ENCODE measurements at places on chromosomes 4 and X.
A peak's percentile ranks its signal among the peaks of the same experiment; 100 is the strongest.

DNA sequence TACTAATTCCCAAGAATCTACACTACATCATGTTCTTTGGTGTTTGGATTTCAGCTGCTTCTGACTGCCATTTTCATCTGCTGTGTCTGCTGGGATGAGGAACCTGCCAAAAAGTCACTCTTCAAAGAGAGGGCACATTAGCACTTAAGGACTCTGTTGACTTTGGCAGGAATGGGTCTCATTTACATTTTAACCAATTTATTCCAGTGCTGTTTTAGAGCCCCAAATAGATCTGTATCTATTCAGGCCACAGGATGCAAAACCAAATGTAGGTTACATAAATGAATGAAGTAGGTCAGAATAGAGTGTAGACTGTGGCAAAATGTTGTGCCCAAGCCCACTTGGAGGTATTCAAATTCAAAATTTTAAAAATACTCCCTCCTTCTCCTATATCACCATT is 14.4 kb downstream of the TXK start:
- DNase-seq: no peak

DNA sequence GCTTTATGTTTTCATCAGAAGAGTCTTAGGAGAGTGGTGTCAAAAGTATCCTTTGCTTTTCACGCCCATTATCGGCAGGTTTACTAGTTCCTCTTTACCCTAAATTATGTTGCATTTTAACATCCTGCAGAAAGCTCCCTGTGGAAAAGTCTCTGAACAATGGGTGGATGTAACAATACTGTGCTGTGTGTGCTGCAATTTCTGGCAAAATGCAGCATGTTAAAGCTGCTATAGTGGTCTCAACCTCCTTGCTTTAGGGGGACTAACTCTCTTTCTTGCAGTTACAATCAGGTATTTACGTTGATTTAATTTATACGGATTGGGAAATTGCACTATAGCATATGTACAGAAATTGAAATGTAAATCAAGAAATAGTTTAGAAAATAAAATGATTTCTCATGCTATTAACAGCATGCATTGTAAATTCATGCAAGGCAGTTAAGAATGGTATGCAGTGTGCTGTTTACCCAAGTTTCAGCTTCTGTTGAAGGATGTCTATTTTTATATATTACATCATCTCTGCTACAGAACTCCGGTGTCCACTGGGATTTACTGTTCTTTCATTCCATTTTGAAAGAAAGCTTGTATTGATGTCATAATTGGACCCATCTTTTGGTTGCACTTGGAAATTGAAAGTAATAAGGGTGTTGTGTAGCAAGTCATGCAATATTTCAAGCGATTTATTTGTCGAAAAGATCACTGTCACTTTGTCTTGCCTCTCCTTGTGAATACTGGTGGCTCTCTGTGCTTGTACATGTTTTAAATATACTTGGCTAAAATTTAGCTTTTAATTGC is 145.7 kb downstream of the RAPGEF2 start:
- no peak for DNase-seq

DNA sequence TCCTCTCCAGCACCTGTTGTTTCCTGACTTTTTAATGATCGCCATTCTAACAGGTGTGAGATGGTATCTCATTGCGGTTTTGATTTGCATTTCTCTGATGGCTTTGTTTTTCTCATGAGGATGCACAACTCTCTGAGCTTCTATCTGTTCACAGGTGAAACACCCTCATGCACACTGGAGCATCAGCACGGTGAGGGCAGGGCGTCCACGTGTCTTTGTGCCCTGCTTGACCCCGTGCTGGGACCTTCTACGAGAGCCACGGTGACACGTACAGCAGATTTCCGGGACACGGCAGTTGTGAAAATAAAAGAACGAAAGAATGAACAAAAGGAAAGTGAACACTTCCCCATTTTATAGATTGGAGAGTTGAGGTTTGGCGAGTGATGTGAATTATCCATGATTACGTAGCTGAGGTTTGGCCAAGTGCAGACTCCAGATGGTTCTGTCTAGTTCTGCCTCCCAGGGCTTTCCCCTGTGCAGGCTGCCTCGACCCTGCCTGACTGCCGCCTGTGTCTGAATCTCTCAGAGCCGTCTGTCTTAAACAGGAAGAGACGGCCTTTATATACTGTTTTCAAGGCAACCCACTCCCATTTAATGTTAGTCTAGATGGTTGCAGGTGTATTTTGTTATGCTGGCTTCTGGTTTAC is 67.8 kb upstream of the SORBS2 start:
- DNase-seq: no peak

DNA sequence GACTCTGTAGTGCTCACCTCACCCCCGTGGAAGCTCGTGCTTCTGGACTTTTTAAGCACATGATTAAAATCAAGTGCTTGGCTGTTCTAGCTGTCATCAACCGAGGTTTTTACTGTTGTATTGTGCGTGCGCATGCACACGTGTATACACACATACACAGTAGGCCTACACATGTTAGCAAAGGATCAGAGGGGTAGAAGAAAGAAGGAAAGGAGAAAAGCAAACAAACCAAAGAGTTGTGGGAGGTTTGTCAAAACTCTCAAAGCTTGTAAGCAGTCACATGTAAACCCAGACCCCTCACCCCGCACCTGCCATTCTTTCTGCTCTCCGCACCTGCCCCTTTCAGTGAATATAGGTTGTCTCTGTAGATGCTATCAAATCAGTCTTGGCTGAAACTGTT is 311.8 kb downstream of the HS3ST1 start:
- DNase-seq: no peak

GRCh38 chr4:110795971-110796370 is 173.1 kb upstream of the PITX2 start:
- DNase-seq: no peak

DNA sequence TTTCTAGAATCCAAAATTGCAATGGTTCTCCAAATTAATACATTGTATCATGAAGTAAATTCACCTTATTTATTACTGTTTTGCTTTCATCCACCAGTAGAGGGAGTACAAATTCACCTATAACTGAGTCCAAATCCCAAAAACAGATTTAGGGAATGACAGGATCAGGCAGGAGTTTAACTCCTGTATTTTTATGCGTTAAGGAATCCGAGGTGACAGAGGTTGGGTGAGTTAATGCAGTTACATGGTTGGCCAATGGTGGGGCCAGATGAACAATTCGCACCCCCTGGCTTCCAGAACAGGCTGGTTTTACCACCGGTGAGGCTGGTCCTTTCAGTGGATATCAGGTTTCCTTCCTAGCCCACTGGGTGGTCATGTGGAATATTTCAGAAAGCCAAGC is 82.4 kb downstream of the MTNR1A start:
- DNase-seq: no peak

- DNase-seq: no peak
Measured at GRCh38 chr4:21211846-21212245, 511.6 kb downstream of the PACRGL start.

DNA sequence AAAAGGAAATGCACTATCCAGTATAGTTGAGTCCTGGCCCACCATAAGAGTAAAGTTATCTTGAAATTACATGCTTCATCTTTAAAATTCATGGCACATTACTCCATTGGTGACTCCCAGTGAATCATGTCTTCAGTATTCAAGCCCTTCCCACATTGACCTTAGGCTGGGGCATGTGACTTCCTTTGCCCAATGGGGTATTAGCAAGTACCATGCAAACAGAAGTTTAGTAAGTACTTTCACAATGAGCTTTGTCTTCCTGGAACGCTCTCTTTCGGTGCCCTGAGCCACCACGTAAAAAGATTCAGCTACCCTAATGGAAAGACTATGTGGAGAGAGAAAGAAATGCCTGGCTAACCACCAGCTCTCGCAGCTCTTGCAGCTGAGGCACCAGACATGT is 235.4 kb downstream of the HNRNPD start:
- no peak for DNase-seq

DNA sequence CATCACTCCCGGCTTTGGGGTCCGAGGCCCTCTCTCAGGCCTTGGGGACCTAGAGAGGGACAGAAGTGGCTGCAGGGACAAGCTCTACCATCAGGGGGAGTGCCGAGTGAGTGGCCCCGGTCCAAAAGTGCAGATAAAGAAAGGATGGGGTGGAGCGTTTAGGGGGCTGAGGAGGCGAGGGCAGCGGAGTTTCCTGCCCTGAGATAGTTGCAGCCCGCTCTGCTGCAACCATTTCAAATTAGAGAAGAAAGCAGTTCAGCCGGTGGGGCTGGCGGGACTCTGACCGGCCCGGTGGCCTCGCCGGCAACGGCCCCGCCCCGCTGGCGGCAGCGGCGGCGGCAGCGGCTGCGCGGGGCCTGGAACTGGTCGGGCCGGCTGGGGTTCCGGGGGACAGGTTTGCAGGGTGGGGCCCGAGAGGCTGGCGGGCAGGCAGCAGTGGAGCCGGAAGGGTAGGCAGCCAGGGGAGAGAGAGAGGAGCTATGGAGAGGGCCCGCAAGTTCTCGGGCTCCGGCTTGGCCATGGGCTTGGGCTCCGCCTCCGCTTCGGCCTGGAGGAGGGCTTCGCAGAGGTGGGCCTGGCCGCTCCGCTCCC is 7.6 kb downstream of the DLG3 start:
- DNase-seq: peak; percentile 54

DNA sequence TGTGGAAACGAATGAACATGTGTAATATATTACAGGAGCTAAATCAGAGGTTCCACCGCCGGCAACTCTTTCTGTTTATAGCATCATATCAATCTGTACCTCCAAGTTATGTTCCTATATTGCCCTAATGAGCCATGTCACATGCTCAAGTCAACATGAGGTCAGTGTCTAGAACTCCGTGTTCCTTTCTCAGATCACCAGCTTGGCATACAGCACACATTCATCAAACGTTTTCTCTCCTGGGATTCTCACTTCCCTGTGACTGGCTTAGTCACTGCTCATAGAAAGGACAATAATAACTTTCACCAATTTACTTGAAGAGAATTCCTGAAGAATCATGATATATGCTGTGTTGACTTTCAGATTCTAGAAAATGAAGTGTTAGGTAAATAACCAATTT is 532.0 kb upstream of the SPANXN1 start:
- DNase-seq: no peak

- DNase-seq: no peak
Measured at GRCh38 chr4:1808851-1809753, 16.0 kb downstream of the FGFR3 start.

- no peak for DNase-seq
Measured at GRCh38 chr4:76203541-76203940, 10.1 kb downstream of the SCARB2 start.

DNA sequence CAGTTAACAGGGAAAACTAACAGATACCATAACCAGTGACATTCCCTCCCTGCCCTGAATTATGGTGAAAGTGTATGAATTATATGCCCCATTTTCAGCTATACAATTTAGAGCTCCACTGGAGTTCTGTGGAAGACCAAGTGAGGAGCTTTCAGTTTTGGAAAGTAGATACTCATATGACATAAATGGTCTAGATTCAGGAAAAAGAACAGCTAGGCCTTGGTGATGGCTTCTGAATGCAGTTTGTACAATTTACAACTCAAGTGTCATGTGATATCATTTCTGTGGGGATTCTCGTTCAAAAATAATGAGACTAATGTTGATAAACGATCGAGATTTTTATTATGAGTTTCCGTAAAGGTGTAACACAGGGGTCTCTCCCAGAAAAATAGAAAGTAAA is 8.2 kb upstream of the SEC24B start:
- no peak for DNase-seq

DNA sequence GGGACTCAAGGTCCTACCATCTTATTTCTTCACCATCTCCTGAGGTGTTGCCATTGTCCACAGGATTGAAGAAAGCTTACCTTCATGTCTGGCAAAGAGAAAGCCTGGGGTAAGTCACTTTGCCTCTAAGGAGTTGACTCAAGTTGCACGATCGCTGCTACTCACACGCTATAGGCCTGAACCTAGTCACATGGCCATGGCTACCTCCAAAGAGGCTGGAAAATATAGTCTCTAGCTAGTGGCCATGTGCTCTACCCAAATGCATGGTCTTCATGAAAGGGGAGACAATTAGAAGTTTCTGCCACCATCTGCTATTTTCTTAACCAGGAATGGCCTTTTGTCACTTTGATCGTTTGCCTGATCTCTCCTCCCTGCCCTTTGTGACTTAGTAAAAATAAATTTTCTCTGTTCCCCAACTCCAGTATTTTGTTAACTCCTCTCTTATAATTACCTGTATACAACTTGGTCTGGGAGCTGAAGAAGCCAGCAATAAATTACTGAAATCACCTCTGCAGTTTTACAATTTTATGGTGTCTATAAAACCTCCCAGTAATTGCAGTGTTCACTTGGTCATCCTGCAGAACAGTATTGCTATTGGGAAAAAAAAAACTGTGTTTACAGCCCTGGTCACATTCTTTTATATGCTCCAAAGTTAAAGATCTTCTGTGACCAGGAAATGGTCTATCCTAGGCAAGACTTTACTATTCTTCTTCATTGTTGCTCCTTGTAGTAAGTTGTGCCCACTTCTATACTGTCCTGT is 126.7 kb upstream of the TSPAN5 start:
- no peak for DNase-seq

- no peak for DNase-seq
Measured at GRCh38 chrX:15143825-15144121, 126.1 kb downstream of the ASB9 start.

- DNase-seq: no peak
Measured at GRCh38 chr4:62709618-62710252, 1509.6 kb downstream of the ADGRL3 start.

GRCh38 chrX:84064164-84064563 is 123.8 kb downstream of the RPS6KA6 start:
- DNase-seq: no peak

DNA sequence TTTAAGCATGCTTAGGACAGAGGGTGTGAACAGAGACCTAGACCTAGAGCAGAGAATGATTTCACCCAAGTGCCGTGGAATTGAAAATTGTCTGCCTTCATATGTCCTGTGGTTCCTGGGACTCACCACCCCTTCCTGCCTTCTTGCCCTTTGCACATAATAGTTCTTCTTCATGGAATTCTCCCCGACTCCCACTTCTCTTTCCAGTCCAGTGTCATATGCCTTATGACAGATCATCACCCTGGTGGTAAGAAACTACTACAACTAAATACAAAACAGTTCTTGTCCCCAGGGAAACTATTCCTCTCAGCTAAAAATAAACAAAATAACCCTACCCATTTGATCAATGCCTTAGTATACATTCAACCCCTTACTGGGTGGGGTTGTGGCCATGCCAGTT is 43.3 kb downstream of the BMPR1B start:
- DNase-seq: no peak

DNA sequence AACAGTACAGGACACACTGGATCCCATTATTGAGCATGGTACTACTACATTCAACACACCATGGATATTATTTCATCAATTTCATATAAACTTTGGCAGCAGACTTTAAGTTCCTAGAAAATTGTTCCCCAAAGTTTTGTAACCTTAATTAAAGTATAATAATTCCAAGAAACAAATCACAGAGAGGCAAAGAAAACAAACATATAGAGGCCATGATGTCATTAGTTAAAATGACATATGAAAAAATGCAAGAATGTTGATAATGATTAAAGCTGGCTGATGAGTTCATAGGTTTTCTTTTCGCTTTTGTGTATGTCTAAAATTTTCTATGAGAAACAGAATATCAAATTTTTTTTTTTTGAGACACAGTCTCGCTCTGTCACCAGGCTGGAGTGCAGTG is 26.8 kb downstream of the LRBA start:
- DNase-seq: no peak

DNA sequence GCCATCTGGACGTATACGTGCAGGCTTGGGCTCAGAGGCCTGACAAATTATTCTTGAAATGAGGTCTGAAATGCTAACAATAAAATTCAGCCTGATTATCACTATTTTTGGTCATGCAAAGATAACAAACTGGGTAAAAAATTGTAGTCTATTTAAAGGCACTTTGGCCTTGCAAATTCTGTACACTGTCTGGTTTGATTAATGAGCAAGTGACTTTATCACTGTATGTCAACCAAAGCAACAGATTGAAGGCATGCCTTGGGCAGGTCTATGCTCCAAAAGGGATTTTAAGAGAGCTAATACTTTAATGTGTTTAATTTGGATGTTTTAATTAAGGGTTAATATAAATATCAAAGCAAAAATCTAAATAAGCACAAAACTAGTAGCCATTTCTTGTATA is 1034.9 kb upstream of the GRID2 start:
- DNase-seq: no peak
